ENCODE measurements at places on chromosomes 7 and 10.

GRCh38 chr7:40658729-40659128 is 523.9 kb downstream of the SUGCT start:
- DNase-seq: no peak

DNA sequence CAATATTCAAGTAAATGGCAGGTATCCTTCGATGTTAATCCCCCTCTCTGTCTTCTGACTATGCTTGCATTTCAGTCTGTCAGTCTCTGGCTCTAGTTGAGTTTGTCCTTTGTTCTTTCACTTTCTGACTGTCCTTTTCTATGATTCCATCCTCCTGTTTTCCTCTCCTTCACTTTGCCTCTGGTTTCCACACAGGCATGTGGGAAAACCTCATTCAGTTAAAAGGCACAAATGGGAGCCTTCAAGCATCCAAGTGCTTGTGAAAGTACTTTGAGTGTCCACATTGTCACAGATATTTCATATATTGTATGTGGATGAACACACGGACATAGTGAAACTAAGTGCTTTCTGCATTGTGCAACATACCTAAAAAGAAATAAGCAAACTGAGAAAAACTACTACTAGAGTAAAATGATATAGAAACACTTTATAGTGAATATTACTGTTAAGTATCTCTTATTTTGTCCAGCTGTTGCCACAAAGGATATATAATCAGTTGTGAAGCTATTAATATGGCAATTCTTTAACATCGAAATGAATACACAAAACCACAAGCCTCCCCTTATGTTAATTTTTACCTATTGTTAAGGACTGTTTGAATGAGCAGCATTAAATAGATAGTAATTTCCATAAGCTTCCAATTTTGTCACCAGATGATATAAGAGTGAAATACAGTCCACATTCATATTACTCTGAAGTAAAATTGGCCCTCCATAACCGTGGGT is 71.7 kb downstream of the NRBF2 start:
- no peak for DNase-seq

DNA sequence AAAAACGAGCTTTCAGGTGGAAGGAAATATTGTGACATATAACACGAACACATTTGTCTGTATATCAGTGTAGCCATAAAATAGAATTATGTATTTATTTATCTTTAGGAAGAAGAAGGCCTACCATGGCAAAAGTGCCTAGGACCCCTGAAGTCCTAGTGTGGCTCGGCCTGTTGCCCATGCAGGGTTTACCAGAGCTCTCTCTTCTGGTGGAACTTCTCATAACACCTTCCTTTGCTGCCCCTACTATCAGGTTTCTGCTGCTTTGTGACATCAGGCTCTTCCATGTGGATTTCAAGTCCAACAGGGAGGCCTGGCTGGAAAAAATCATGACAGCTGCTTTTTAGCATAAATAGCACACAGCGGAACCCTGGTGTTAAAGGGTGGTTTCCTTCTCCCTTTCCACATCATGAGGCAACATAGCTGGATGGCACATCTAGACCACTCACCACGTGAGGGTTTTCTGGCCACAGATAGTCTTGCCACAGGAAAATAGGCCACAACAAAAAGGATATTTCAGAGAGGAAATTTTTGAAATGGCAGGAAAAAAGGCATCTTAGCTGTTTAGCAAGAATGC is 44.8 kb upstream of the ADO start:
- no peak for DNase-seq

DNA sequence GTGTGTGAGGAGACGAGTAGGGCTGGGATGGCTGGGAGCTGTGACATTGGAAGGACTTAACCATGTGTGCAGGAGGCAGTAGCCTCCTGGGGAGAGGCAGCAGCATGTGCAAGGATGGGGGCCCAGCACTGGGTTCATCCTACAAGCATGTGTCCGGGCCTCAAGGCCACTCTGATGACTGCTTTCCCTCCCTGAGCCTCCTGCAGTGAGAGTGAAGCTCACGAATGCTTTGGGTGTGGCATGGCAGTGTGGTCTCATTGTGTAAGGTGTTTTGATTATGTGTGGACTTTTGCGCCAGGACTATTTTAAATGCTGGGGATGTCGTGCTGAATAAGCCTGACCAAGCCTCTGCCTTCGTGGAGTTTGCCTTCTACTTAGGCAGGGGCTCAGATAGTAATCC is 122.0 kb upstream of the INSYN2A start:
- DNase-seq: no peak

GRCh38 chr10:47039562-47039913 is 128.3 kb downstream of the PTPN20 start:
- DNase-seq: no peak

- no peak for DNase-seq
Observed at GRCh38 chr10:37700886-37701780, 156.3 kb downstream of the ZNF248 start.

GRCh38 chr10:74862625-74863024 is 36.2 kb downstream of the KAT6B start:
- no peak for DNase-seq

DNA sequence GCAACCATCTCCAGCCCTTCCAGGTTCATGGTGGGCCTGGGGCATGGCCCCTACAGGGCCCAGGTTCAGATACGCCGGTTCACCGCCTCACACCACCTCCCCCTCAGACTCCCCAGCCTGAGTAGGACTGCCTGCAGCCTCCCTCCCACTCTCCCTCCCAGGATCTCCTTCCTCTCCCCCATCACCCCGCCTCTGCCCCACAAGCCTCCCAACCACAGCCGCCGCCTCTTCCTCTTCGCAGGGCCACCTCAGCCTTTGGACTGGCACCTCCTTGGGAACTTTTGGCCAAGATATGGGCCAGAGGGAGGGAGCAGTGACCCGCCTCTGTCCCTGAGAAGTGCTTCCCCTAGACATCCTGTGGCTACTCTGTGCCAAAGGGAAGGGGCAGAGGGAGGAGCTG is 9.3 kb downstream of the KCNIP2 start:
- DNase-seq: no peak

DNA sequence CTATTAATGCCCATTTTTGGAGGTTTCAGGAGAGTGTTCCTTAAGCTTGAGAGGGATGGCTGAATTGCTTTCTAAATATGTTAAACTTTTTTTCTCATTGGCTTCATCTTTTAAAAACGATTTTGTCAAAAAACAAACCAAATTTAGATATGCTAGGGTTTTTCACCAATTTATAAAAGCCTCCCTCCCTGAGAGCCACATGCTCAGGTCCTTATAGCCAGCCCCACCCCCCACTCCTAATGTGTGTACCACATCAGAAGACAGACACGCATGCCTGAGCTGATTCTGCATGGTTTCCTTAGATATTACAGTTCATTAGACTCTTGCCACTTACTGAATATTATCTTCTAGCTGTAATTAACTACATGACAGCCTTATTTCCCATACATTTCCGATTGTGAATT is 2.0 kb downstream of the CUL1 start:
- DNase-seq: no peak

- no peak for DNase-seq
Observed at GRCh38 chr7:127986581-127987521, 44.4 kb downstream of the LRRC4 start.

All from activated CD8-positive, alpha-beta memory T cell treated with anti-CD3 and anti-CD28 coated beads for 1 hour (primary cell).